ENCODE measurements at places on chromosomes 7 and 10.

DNA sequence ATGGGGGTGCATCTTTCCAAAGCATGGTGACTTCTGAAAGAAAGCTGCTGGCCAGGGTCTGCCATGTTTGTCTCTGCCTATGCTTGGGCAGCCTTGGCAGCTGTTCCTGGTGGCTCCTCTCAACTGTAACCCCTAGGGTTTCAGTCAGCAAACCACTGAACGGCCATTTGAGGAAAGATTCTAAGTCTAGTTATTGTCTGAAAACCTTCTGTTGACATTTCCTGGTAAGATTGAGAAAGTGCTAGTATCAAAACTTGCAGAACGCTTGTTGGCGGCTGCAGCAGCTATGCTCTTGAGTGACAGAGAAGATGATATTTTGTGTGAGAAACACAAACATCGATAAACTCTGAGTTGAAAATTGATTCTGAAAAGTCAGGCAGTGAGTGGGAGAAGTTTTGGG is 523.1 kb downstream of the LRMDA start:
- no peak for DNase-seq

DNA sequence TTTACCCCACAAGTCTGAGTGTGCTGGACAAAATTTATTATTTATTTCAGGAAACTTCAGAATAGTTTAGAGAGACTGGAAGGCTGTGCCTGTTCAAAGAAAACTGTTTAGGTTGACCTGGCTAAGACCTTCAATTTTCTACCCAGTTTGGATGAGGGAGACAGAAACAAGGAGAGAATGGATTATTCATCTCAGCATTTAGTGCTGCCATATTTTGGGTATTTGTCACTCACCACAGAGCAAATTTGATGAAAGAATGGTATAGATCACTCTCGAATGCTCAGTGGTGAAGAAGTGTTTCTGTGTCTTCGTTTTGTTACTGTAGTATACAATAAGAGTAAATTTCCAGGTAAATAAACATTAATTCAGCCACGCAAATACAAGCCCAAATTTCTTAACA is 71.8 kb downstream of the SEMA3C start:
- DNase-seq: no peak

- no peak for DNase-seq
These were observed 8.0 kb downstream of the RASSF4 start for GRCh38 chr10:44967616-44968015.

DNA sequence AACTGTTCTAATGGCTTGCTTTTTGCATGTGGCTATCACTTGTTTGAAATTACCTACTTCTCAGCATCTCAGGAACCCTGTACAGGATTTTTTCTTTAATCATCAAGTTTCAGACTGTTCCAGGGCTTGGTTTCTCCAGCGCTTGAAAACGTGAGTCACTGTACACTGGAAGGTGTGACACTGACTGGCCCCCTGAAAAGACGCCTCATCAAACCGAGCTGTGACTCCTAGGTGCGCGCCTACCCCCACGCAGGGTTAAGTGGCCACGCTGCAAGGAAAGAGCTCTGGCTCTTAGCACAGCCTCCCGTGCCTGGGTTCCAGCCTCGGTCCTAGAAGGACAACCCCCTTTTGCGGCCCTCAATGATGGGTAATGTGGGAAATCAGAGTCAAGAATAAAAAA is 81.0 kb downstream of the EBF3 start:
- no peak for DNase-seq

- no peak for DNase-seq
These were observed 518.8 kb downstream of the DNAJB6 start for GRCh38 chr7:157855452-157856213.

Measured in BJ (cell line).